ENCODE measurements at places on chromosomes 6 and 20. TPM values are rescaled to one million over a fixed set of nuclear protein-coding genes. Genes with fewer than 3 reads are reported as not detected.
A peak's percentile ranks its signal among the peaks of the same experiment; 100 is the strongest.

The DEF6 gene
- 0.19 TPM for total RNA-seq

- peaks cover 3% of the 10 kb centered on the region for H3K27me3 ChIP-seq
- peaks cover 25% of the 10 kb centered on the region for H3K4me1 ChIP-seq
- peak overlapping the region; percentile 99 for H3K4me3 ChIP-seq
- H3K27ac ChIP-seq, result peak overlapping the region; percentile 82
Measured at GRCh38 chr20:58889798-58890517, 37.4 kb downstream of the GNAS start.

GRCh38 chr20:11454966-11455799 is 462.5 kb upstream of the BTBD3 start:
- no peak for DNase-seq
- H3K4me3 ChIP-seq, result no peak overlapping the region
- no peak overlapping the region for H3K27ac ChIP-seq
- H3K4me1 ChIP-seq, result peaks cover 27% of the 10 kb centered on the region
- H3K36me3 ChIP-seq, result no peaks in the 10 kb centered on the region

DNA sequence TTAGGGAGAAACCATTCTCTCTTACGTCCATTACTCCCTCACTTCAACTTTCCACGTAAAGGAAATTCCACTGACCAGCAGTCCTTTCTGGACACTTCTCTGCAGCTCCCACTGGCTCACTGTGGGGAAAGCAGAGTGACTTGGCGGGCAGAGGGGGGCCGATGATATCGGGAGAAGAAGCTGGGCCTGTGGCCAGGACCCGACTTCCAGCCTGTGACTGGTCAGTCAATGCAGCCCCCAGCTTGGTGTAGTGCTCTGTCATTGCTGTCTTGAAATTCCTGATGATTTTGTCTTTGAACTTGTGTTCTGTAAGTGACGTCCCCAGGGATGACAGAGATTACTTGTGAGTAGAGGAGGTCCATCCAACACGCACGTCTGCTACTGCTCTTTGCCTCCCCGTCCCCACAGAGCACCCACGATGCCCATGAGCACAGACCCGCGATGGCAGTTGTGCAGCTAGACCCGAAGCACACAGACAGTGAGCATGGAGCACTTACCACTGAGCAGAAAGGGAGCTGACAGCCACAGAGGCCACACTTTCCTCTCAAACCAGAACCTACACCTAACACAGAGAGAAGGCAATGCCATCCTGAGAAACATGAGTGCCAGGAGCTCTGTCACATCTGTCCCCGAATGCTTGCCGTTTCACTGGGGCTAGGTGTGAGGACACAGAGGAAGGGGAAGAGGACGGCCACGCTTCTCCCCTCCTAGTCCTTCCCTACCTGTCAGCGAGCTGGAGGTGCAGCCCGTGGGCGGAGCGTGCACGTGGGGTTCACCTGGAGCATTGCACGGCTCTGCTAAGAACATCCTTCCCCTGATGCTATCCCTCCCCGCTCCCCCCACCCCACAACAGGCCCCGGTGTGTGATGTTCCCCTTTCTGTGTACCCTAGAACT is 25.7 kb downstream of the DACT2 start:
- H3K4me3 ChIP-seq, result no peak overlapping the region
- peaks cover 17% of the 10 kb centered on the region for H3K27me3 ChIP-seq
- H3K27ac ChIP-seq, result no peak overlapping the region
- no peak for DNase-seq
- H3K36me3 ChIP-seq, result no peaks in the 10 kb centered on the region
- no peaks in the 10 kb centered on the region for H3K4me1 ChIP-seq

GRCh38 chr6:14380086-14380820 is 262.7 kb downstream of the CD83 start:
- H3K27me3 ChIP-seq, result no peaks in the 10 kb centered on the region
- H3K27ac ChIP-seq, result peak overlapping the region; percentile 77
- H3K4me1 ChIP-seq, result peaks cover 59% of the 10 kb centered on the region
- H3K4me3 ChIP-seq, result peak overlapping the region; percentile 33
- no peaks in the 10 kb centered on the region for H3K36me3 ChIP-seq

Data from neural progenitor cell (in vitro differentiated cells).